GM12864 (cell line): ENCODE measurements at places on chromosomes 7 and 10.

DNA sequence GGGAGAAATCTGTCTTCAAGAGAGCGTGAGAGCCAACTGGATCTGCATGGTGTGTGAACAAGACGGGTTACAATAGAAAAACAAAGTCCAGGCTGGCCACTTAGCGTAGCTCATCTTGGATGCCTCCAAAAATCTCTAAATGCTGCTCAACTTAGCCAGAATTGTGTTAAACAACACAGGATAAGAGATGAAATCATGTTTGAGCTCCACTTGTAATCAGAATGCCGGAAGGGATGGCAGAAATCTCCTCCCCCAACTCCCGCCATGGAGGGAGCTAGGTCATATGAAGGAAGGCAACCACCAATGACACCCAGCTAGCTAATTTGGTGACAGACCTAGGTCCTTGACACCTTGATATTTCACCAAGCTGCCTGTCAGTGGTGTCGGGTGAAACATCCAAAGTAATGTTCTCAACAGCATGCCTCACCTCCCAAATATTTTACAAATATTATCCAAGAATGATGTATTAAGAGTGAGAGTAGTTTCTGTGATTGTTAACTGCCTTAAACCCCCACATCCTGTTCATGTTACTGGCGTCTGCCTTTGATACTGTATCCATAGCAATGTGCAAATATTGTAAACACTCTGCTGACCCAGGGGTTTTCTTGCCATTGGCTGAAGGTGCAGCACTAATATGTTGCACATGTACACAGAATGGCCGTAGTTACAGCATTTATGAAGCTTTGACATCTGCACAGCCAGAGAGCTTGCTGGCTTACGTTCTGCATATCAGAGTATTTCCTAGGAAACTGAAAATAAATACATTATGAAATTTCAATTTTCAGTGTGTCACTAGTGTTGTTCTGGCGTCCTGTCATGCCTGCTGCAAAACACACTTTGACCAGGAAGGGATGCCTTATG, 25.8 kb downstream of the TMEM254 start:
- DNase-seq, result no peak

DNA sequence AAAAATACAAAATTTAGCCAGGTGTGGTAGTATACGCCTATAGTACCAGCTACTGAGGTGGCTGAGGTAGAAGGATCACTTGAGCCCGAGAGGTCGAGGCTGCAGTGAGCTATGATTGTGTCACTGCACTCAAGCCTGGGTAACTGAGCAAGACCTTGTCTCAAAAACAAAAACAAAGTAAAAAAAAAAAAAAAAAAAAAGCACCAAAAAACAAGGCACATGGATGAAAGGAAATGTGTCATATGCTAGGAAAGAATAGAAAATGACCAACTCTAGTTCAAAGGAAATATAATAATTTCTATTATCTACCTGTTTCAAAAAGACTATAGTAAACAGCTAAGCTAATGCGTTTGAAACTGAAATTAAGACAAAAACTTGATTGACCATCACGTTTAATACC, 33.8 kb downstream of the UBE2H start:
- no peak for DNase-seq

DNA sequence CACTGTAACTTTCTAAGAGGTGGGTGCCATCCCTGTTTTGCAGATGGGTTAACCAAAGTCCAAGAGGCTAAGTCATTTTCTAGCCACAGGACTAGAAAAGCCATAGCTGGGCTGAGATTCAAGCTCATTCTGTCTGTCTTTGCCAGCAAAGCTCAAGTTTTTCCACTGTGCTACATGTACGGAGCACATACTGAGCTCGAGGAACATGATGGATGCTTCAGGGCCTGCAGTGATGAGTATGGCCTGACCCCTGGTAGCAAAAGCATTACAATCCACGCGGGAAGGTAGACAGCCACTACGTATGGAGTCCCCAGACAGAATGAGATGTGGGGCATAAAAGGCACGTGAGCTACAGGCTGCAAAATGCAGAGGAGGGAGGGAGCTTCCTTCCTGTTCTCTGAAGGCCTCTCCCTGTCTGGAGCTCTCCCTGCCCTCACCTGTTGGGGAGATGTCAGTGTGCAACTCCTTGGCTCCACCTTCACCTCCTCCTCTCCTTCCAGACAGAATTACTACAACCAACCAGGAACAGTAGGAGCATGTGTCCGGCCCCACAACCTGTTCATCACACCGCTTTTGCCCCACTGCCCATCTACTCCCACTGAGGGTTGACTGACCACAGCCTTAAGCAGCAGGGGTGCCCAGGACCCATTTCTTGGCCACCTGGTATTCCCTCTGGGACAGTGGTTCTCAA, 16.4 kb downstream of the ITPRIP start:
- DNase-seq, result no peak

GRCh38 chr10:47364911-47365310, 16.7 kb downstream of the RBP3 start:
- DNase-seq, result no peak

- no peak for DNase-seq
These were observed 599.4 kb upstream of the ANKRD30A start for GRCh38 chr10:36526033-36526432.

- DNase-seq, result no peak
These were observed 12.4 kb downstream of the GFRA1 start for GRCh38 chr10:116260599-116260998.
